Renal cortex interstitium (tissue), 15 donors: ENCODE measurements at places on chromosomes 6 and 20.

GRCh38 chr20:45109634-45110033 is 5.3 kb downstream of the WFDC5 start:
- DNase-seq, result no peak

GRCh38 chr20:54560357-54560756 is 85.0 kb downstream of the DOK5 start:
- DNase-seq, result no peak

GRCh38 chr6:30349421-30350177 is 4.6 kb downstream of the RPP21 start:
- no peak for DNase-seq

DNA sequence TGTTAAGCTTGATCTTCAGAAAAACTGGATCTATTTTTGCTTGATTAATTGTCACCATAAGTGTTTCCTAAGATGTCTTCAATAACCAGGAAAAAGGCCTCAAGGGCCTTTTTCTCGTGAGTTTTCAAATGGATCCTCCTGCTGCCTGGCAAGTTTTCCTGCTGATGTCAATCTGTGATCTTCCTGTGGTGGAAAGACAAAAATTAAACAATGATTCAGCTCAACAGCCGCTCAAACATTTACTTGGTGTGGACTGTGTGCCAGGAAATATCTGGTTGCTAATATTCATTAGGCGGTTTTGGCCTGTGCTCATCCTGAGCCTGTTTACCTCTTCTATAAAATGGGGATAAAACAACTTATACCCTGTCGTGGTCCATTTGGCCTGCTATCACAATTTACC is 35.4 kb upstream of the SSTR4 start:
- no peak for DNase-seq

- DNase-seq, result no peak
These were observed 52.9 kb upstream of the TAB2 start for GRCh38 chr6:149264629-149265028.

- no peak for DNase-seq
These were observed 9.6 kb upstream of the BAG2 start for GRCh38 chr6:57162516-57162915.

- no peak for DNase-seq
These were observed 105.6 kb downstream of the TCP11 start for GRCh38 chr6:35035481-35036030.

- DNase-seq, result no peak
These were observed 622.4 kb downstream of the BCKDHB start for GRCh38 chr6:80728830-80729229.

DNA sequence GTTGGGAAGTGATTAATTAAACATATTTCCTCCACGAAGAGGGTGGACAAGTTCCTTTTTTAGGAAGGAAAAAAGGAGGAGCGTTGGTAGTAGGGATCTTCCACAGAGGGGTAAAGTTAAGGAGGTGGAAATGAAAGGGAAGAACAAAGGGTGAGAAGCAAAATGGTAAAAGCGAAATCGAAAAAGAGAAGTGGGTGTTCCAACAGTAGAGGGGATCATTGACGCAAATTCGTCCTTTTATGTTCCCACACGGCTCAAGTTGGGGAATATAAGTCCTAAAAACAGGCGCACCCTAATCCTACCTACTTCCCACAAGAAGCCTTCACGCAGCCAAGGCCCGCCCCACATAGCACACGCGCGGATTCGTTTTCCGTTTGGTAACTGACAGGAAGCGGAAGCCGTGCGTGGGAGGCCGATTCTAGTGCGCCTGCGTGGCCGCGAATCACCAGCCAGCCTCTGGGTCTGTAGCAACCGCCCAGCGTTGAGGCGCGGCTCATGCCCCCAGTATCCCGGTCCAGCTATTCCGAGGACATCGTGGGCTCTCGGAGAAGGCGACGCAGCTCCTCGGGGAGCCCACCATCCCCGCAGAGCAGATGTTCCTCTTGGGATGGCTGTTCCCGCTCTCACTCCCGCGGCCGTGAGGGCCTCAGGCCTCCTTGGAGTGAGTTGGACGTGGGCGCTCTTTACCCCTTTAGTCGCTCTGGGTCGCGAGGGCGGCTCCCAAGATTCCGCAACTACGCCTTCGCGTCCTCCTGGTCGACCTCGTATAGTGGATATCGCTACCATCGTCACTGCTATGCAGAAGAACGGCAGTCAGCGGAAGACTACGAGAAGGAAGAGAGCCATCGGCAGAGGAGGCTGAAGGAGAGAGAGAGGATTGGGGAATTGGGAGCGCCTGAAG is at the start of gene NKAPL:
Gene NKAPL, plus strand, starts transcription at position 421 of the 901 bp plus-strand sequence. Its CDS starts 75 bp downstream, at position 496.
- no peak for DNase-seq

- DNase-seq, result no peak
These were observed 390.1 kb upstream of the CITED2 start for GRCh38 chr6:139764498-139764986.

- peak; percentile 5 for DNase-seq
These were observed 9.0 kb upstream of the NCOA6 start for GRCh38 chr20:34834459-34834893.

DNA sequence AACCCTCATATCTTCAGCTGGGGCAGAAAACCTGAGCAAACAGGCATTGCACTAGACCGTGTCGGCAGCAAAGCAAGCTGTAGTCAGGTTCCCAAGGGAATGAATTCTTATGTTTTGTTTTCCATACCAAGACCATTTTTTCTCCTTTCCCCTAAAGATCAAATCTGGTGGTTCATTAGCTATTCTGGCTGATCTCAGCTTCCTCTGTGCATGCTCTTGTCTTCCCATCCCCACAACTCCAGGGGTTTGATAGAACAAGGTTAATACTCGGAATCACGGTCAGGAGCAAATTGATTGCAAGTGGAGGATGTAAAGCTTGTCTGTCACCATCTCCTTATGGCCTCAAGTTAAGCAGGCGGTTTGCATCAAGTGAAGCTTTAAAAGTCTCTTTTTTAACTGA is 778.8 kb downstream of the KIF16B start:
- DNase-seq, result no peak

- DNase-seq, result no peak
These were observed 22.1 kb upstream of the SLC22A7 start for GRCh38 chr6:43275801-43276576.

DNA sequence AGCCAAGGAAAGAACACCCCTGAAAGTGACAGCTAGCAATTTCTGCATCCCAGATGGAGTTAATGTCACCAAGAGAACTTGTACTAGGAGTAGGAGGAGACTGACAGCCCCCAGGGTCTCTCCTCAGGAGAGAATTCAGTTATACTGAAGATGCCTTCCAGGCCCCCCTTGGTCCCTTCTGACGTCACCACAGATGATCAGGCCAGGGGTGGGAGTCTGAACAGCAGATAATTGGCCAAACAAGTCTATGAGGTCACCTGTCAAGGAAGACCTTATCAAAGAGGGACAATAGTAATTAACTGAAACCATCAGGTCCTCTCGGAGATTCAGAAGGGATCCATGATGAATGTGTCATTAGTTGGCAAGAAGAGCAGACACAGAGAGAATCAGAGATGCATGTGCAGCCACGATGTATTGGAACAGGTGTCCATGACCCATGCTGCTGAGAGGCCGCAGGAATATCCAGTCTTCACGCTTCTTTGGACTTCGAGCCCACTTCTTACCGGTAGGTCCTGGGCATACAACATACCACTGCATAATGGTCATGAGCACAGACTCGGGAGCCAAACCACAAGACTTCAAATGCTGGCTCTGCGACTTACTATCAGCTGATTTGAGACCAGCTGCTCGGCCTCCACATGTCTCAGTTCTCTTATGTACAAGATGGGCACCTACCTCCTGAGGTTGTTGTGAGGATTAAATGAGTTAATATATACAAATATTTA is 10.2 kb downstream of the TRIM10 start:
- DNase-seq, result no peak

DNA sequence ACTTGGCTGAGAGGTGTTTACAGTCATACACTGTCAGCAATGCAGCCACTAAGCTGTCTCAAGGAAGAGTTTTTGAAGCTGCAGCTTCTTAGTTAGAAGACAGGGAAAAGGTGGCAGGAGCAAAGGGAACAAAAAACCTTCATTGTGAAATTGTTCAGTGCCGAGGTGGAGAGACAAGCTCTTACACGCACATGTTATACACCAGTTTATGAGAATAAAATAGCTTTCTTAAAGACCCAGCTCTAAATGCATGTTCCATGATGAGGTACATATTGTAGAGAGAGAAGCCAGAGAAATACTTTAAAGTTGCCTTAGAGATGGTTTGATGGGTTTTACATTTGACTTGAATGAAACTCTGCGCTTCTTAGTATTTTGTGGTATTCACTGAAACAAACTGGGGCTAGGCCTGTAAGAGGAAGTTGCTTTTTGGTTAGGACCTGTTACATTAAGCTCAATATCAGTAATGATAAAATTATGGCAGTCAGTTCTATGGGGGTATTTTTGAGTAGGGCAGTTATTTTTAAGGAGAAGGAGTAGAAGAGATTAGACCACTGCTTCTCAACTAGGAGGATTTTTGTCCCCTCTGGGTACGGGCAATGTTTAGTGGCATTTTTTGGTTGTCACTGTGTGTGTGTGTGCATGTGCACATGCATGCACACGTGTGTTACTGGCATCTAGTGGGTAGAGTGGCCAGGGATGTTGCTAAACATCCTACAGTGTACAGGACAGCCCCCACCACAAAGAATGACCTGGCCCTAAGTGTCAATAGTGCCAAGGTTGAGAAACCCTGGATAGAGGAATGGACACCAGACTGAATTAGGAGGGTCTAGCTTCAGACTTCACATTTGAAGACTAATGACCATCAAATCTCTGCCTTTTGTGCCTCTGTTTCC is 9.8 kb downstream of the NEDD9 start:
- no peak for DNase-seq

DNA sequence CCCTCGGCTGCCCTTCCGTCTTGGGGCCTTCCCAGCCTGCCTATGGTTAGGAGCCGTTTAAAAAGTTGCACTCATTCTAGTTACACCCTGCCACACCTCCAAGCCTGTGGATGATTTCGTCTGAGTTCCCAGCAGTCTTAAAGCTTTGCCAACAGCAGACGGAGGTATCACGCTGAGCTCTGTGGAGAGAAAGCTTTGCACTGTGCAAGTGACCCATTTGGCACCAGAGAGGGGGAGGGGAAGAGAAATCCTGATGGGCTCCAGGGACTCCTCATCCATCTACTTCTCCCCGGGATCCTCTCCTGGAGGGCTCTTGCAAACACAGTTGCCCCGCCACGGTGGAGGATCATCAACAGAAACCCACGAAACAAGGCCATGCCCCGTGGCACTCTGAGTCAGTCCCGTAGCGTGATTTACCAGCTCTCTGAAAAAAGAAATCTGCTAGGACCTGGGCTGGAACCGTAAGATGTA is 98.8 kb upstream of the CITED2 start:
- no peak for DNase-seq

GRCh38 chr6:47043286-47043685 is 1.2 kb upstream of the ADGRF1 start:
- no peak for DNase-seq

GRCh38 chr6:51495610-51496396 is 591.6 kb downstream of the PKHD1 start:
- no peak for DNase-seq

- DNase-seq, result no peak
These were observed 28.8 kb upstream of the MYLK2 start for GRCh38 chr20:31790401-31790800.

- DNase-seq, result no peak
These were observed 3.7 kb upstream of the MLIP start for GRCh38 chr6:54107470-54108090.

- no peak for DNase-seq
These were observed 11.2 kb upstream of the TTK start for GRCh38 chr6:79993012-79993910.

GRCh38 chr20:57473246-57474048 is 51.5 kb downstream of the CTCFL start:
- no peak for DNase-seq

GRCh38 chr6:167108278-167108677 is 14.6 kb upstream of the CCR6 start:
- DNase-seq, result no peak
